ENCODE measurements at places on chromosomes 11 and 22.

- DNase-seq: no peak
Measured at GRCh38 chr11:119850822-119851409, 121.9 kb upstream of the NECTIN1 start.

- DNase-seq: no peak
Measured at GRCh38 chr11:60910711-60911380, 3.1 kb upstream of the TMEM109 start.

- no peak for DNase-seq
Measured at GRCh38 chr22:37039466-37039865, 12.1 kb upstream of the KCTD17 start.

GRCh38 chr22:37186228-37186996, 1.6 kb downstream of the C1QTNF6 start:
- no peak for DNase-seq

DNA sequence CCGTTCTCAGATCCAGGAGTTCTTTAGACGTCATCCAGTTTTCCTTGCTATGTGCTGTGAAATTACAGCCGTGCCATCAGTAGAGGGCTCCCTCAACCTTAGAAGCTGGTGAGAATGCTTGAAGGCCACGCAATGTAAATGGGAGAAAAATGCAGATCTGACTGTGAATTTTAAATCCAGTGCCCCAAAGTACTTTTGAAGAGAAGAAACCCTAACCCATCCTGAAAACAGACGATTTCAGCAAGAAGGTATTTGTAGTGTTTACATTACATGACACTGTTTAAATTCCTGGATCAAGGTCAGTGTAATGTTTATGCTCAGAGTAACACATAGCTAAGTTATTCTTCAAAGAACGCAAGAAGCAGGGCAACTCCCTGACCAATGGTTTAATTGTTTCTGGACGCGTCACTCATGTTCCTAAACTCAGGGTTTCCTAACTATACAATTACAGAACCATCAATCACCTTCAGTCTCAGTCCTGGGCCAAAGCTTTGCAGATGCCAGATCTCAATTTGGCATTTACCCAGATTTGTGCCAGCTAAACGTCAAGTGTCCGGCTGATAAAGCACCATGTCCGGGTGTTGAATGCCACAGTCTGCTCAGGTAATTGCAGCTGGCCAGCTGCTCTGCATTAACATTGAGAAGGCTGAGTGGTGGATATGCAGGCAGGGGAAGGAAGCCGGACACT, 38.2 kb downstream of the ADAMTS8 start:
- DNase-seq: no peak

- no peak for DNase-seq
Measured at GRCh38 chr11:11626128-11626527, 4.3 kb upstream of the GALNT18 start.

GRCh38 chr11:68938088-68938487, 34.4 kb downstream of the IGHMBP2 start:
- DNase-seq: no peak

- no peak for DNase-seq
Measured at GRCh38 chr11:122306831-122307391, 190.9 kb upstream of the BLID start.
